Hematopoietic multipotent progenitor cell treated with erythropoietin and hydrocortisone succinate and interleukin-3 and kit ligand, for 17 days (in vitro differentiated cells): ENCODE measurements at places on chromosomes 6 and 20.

GRCh38 chr6:166152660-166153059 lies 15.0 kb downstream of the TBXT start:
- no peak for DNase-seq

DNA sequence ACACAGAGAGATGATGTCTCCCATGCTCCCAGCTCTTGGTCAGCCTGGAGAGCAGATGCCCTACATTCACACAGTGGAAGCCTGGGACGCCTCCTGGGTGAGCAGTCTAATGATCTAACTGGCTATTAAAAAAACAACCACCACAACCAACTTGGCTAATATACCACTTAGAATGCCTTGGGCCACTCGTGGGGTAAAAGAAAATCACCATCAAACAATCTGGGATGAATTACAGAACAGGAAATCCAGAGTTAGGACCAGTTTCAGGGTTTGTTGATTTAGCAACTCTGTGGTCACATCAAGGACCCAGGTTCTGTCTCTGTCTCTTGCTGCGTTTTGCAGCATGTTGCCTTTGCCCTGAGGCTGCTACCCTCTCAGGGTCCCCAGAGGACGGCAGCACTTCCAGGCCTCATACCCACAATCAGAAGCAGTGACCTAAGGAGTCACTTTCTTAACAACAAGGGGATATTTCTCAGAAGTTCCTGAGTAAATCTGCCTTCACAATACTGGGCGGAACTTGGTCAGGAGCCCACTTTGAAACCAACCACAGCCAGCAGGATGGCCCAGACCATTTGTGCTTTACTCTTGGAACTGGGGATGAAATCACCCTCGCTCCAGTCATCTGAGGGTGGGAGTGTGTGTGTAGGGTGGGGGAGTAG lies 118.7 kb downstream of the CLIC5 start:
- DNase-seq = no peak

DNA sequence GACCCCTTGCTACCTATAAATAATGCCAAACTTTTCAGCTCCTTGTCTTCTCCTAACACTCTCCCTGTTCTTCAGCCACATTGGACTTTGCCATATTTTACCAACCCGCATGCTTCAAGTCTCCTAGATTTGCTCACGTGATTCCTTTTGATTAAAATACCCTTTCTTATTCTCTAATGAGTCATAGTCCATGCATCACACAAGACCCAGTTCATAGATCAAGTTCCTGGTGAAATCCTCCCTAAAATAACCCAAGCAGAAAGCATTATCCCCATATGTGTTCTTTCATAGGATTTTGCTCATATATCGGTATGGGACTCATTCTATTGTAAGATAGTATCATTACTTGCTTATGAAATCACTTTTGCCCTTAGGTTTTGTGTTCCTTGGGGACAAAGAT lies 108.9 kb upstream of the STXBP5 start:
- DNase-seq = no peak

GRCh38 chr6:46784535-46784934 lies 8.7 kb upstream of the MEP1A start:
- no peak for DNase-seq

- no peak for DNase-seq
Observed at GRCh38 chr6:155232848-155233247, 31.0 kb upstream of the CLDN20 start.

DNA sequence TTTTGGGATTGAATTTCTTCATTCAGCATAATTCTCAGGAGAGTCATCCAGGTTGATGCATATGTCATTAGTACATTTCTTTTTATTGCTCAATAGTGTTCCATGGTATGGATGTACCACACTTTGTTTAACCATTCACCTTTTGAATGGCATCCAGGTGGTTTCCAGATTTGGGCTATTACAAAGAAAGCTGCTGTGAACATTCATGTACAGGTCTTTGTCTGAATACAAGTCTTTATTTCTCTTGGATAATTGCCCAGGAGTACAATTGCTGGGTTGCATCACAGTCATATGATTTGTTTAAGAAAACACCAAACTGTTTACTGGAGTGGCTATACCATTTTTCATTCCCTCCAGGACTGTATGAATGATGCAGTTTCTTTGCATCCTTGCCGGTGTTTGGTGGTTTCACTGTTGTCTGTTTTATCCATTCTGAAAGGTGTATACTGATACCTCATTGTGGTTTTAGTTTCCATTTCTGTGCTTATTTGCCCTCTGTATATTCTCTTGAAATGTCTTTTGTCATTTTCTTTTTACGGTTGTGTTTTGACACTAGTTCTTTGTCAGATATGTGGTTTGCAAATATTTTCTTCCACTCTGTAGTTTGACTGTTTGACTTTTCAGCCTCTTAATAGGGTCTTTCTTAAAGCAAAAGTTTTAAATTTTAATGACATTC lies 8.8 kb downstream of the CDKAL1 start:
- DNase-seq = no peak

DNA sequence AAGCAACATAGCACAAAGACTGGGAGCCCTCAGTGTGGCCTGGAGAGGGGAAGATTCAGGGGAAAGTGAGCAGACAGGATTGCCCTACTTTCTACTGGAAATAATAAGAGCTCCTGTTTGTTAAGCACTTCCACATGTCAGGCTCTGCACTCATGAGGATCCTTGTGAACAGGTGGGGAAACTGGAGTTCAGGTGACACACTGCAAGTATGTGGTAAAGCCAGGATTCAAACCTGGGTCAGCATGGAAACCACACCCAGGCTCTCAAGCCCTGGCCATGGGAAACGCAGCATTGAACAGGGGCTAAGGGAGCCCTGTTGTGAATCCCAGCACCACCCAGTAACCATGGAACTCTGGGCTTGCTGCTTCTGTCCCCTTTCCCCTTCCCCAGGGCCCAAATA lies 42.8 kb upstream of the ID1 start:
- DNase-seq = no peak

- DNase-seq = no peak
Observed at GRCh38 chr20:33104336-33104735, 24.9 kb downstream of the BPIFB4 start.

DNA sequence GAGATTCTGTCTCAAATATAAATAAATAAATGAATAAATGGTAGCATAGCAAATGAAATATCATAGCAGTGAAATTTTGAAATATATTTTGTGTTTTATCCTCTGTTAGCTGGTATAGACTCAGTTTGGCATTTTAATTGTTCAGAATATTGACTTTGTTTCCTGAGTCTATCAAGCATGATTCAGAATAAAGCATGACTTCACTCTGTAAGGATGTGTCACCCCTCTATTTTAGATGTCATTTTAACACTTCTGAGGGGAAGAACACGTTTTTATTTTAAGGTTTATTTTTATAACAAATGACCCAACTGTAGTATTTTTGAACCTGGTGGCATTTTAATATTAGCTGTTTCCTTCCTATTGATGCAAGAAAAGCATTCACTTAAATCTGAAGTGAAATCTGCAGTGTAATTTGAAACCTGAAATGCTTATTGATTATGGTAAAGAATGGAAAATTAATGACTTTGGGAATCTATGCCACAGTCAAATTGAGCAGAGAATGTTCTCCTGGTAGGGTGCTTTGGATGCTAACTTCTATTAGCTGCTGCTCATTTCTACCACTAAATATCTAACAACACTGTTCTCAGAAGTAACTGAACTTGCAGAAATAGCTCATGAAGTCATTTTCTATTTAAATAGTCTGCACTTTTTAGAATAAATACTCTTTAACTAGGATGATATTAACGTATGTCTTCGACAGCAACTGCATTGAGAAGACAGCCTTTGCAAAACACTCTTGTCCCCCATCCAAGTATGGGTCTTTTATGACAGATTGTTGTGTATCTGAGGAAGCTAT lies 114.2 kb downstream of the SOX4 start:
- no peak for DNase-seq

- DNase-seq = no peak
Observed at GRCh38 chr6:131682442-131682841, 18.8 kb downstream of the OR2A4 start.

GRCh38 chr20:16486532-16486931 lies 86.7 kb downstream of the KIF16B start:
- DNase-seq = no peak

DNA sequence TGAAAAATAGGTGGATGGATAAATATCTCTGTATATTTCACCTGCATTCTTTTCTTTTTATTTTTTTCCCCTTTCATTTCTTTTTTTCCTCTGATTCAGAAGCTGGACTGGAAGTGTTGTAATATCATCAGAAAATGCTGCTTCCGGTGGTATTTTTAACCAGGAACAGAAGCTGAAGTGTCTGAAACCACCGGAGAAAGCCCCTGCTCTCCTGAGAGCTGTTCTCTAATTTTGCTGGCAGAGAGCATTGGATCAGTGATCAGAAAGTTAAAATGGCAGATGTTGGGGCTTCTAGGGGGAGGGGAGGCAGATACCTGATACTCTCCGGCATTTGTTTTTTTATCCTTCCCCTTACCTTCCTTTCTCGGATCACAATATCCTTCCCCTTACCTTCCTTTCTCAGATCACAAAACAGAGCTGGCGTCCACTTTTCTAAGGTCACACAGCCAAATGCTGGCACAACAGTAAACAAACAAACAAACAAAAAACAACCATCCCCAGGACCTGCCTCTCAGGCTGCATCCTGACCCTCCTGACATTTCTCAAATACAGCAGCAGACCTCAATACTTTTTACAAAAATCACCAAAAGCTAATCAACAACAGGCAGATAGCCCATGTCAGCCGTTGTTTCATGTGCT lies 143.2 kb upstream of the ZNF217 start:
- no peak for DNase-seq

DNA sequence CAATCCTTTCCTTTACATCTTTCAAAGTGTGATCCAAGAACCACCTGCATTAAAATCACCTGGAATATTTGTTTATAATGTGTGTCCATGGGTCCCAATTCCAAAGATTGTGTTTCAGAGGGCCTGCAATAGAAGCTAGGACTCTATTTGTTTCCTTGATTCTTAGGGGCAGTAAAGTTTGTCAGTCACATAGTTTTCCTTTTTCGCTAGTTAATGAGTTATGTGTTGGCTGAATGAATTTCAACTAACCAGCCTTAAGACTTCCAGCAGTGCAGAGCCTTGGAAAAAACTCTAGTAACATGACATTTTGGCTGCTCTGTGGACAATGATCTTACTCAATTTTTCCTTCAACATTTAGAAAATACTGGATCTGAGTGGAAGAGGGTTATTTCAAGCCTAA lies 11.3 kb downstream of the FAM217A start:
- no peak for DNase-seq

- no peak for DNase-seq
Observed at GRCh38 chr6:71642120-71642519, 244.2 kb upstream of the RIMS1 start.

GRCh38 chr6:168124158-168124557 lies 45.1 kb upstream of the FRMD1 start:
- no peak for DNase-seq

- no peak for DNase-seq
Observed at GRCh38 chr6:20433321-20433720, 31.6 kb downstream of the E2F3 start.

- DNase-seq = no peak
Observed at GRCh38 chr20:39630215-39630908, 668.2 kb downstream of the DHX35 start.

GRCh38 chr6:117156741-117157140 lies 108.6 kb upstream of the VGLL2 start:
- DNase-seq = no peak

DNA sequence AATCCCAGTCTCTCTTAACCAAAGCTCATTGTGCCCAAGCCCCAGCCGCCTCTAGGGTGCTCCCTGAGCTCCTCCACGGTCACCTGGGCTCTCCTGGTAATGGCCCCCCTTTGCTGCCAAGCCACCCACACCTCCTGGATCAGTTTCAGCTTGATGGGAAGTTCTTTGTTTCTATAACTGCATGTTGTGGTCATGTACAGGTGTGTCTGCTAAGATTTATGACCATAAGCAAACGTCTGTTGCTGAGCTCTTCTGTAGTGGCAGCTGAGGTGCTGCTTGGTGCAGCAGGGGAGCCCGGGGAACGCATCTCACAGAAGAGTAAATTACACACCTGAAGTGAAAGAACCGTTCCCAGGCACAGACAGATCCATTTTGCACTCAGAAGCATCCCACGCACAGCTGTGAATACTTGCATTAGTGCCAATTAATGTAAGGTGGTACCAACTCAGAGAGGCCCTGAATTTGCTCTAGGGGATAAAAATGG lies 194.6 kb upstream of the ARID1B start:
- DNase-seq = no peak

- DNase-seq = no peak
Observed at GRCh38 chr6:98831057-98831958, 3.1 kb upstream of the POU3F2 start.

- no peak for DNase-seq
Observed at GRCh38 chr20:46083101-46083500, 6.7 kb downstream of the NCOA5 start.

GRCh38 chr20:48294196-48294595 lies 508.9 kb upstream of the SULF2 start:
- DNase-seq = no peak

DNA sequence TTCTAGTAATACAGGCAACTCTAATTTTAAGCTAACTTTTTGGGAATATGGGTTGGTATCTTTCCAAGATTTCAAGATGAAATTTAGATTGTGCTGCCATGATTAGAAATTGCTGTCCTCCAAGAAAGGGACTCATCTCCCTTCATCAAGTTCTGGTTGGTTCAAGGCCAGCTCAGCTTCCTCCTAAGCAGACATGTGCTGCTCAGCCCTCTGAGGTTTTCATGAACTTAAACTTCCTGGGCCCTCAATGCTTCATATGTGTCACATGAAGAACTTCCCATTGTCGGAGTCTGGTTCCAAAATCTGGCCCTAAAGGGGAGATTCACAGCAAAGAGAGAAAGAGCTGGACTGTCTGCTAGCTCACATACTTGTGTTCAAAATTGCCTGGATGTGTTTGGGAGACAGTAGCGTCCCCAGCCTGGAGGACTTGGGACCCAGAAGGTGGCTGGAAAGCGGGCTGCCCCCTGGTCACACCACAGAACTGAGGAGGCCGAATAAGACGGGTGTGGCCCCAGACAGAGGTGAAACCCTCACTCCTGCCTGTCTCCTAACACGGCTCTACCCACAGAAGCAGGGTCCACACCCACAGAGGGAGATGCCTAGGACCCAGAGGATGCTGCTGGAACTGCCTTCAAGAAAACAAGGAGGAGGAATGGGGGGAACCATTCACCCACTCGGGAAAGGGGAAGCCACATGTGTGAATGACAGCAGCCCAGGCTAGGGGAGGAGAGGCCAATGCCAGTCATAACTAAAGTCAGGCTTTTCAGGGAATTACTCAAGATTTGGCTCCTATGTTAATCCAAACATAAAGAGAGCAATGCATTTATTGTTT lies 54.3 kb upstream of the GPR31 start:
- no peak for DNase-seq

DNA sequence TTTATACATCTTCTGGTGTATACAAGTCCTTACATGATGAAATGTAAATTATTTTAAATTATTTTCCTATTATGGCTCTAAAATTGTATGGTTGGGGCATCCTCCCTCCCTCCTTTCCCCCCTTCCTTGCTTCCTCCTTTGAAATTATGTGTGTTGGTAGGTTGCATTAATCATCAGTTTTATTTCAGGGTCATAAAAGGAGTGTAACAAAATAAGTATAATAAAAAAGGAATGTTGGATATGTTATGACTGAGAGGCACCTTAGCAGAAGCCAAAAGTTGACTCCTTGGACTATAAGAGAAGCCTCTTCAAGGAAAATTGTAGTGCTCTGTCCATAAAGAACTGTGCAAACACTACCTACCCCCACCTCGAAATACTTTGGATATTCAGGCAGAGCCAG lies 46.6 kb upstream of the PTPRK start:
- DNase-seq = no peak
